ENCODE measurements at places on chromosomes 7 and 10.

- DNase-seq = no peak
Observed at GRCh38 chr7:105691082-105691679, 109.9 kb upstream of the EFCAB10 start.

DNA sequence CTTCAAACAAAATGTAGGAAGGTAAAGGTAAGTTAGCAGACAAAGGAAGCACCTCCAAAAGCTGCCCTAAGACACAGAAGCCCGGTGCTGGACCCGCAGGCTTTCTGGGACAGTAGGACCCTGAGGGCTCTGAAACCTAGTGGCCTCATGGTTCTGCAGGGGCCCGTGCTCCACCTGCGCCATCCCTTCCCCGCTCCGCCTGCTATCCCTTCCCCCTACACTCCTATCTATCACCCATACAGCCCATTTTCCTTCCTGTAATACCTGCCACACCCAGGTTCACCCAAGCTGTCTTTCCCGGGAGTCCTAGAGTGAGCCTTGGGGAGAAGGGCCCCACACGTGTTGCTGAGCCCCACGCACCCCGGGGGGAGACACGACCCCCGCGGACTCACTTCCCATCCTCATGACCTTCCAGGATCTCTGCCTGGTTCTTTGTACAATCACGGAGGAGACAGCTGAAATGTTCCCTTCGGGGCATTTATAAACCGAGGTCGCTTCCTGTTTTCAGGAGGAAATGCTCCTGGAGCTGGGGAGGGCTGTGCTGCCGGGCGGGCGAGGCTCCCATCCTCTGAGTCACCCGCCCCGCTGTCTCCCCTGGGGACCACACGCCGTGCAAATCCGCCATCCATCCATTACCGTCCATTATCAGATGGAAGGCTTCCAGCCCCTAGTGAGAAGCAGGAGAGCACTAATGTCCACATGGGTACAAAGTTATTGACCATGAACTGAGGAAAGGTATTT is 251.7 kb upstream of the PITRM1 start:
- DNase-seq = peak; percentile 56

DNA sequence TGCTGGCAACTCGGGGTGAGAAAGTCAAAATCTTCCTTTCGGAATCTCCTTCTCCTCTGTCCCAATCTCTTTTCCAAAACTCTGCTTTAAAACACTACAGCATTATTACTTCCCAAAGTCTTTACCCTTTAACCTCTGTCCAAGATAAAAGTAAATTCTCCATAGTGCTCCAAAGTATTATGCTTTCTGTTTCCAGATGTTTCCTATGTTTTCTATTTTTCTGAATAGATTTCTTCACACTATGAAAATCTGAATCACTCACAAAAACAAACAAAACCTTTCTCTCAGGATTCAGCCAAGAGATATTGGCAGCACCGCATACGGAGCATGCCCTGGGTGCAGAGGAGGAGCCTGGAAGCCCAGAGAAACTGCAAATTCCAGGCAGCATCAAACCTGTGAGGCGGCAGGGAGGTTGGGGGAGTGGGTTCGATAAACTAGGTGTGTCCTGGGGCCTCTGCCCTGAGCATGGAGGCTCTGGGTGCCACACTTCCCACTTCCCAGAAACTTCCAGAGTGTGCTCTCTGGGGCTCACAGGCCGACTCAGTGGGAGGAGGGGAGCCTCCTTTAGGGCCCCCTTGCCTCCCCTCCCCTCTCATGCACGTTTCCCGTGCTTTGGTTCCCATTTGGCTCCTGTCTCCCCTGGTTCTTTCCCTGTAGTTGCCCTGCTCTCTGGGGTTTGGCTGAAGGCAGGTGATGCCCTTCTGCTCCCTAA is 35.6 kb downstream of the VIPR2 start:
- DNase-seq = no peak

DNA sequence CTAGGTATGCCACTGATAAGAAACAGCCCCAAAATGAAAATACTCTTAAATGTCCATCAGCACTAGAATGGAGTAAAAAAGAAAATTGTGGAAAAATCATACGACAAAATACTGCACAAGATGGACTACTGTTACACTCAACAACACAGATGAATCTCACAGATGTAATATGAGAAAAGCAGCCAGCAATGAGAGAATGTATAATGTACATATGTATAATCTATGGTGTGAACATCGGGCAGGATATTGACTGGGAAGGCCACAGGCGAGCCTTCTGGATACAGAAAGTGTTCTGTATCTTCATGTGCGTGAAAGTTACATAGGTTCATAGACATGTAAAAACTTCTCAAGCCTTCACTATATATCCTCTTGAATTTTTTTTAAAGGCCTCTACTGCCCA is 212.6 kb downstream of the PARD3 start:
- DNase-seq = no peak

DNA sequence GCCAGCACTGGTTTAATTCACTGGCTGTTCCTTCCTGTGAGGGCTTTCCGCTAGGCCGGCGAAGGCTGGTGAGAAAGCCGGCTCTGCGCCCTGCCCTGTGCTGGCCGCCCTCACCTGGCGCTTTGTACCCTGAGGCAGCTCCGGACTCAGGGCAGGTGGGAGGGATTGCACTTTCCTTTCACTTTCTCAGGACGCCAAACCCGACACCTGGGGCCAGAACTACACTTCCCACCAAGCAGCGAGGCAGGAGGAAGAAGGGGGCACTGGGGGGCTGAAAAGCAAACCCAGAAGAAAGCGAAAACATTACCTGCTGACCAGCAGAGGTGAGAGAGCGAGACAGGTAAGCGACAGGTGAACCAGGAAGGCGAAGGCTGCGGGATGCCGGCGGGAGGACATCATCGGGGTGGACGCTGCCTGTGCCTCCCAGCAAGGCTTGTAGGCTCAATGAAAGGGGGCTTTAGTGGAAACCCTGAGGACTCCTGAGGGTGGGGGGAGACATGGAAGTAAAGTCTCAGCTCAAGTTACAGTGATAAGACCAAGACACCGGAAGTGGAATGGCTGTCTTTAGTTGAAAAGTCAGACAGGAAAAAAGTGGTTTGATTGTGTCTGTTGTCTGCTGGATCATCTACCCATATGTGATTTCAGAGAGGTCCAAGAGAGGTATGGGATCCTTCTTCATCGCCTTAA is at the start of gene RAB19:
TSS of gene RAB19 (plus strand) at position 181 of the 687 bp plus-strand sequence. CDS start 3,589 bp downstream, outside the sequence.
- peak; percentile 14 for DNase-seq

GRCh38 chr10:5574642-5575131 is 49.9 kb downstream of the CALML3 start:
- DNase-seq = no peak

DNA sequence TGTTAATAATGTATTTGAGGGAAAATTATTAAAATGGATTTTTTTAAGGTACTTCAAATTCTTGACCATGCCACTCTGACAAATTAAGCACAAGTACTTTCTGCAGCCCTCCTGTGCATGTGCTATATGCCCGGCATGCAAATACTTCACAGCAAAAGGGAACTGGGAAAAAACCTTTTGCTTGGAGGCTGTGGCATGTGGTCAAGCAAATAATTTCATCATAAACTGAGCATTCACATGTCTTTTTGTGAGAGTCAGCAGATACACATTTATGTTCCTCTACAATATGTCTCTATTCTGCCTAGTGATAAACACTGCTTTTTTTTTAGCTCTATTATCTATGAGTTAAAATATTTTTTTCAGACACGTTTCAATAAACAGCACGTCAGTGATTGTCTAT is 53.7 kb upstream of the SEMA3A start:
- no peak for DNase-seq

- no peak for DNase-seq
Observed at GRCh38 chr10:3399756-3400155, 227.2 kb upstream of the PITRM1 start.

DNA sequence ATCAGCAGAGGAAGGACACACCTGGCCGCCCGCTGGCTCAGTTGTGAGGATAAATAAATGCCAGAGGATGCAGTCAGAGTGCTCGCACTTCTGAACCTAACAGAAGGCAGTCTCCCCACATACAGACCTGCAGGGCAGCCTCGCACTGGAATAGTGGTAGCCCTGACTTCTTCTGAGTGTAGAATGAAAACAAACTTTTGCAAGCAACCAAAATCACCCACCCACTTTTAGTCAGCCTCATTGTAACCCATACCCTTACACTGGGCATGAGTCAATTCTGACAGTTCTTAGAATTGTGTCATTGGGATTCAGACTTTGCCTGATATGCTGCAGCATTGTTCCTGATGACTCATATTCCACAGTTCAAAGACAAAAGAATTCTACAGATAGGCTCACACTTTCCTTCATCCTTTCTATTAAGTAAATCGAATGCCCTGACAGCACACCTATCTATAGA is 167.0 kb upstream of the CDK1 start:
- no peak for DNase-seq

- DNase-seq = no peak
Observed at GRCh38 chr7:22150221-22150620, 204.5 kb upstream of the CDCA7L start.

DNA sequence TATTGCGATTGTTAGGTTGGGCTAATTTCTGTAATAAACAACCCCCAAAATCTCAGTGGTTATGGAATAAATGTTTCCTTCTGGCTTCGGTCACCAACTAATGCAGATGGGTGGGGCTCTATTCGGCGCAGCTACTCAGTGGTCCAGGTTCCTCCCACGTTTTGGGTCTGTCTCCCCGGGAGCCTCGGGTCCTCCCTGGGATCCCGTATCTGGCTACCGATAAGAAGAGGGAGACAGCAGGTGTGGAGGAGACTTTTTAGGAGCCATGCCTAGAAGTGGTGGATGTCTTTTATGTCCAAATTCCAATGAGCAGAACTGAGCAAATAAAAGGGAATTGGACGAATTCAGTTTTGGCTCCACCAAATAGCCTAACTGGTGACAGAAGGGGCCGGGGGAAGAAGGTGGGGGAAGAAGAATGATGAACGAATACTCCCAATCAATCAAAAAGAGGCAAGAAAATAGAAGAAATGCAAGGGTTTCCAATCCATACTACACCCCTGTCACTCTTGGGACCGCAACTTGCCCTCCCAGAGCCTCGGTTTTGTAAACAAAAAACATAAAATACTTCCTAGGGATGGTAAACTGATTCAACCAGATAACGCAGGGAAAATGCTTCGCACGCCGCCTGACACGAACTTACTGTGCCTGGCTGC is 498 bp upstream of the C10orf53 start:
- no peak for DNase-seq

DNA sequence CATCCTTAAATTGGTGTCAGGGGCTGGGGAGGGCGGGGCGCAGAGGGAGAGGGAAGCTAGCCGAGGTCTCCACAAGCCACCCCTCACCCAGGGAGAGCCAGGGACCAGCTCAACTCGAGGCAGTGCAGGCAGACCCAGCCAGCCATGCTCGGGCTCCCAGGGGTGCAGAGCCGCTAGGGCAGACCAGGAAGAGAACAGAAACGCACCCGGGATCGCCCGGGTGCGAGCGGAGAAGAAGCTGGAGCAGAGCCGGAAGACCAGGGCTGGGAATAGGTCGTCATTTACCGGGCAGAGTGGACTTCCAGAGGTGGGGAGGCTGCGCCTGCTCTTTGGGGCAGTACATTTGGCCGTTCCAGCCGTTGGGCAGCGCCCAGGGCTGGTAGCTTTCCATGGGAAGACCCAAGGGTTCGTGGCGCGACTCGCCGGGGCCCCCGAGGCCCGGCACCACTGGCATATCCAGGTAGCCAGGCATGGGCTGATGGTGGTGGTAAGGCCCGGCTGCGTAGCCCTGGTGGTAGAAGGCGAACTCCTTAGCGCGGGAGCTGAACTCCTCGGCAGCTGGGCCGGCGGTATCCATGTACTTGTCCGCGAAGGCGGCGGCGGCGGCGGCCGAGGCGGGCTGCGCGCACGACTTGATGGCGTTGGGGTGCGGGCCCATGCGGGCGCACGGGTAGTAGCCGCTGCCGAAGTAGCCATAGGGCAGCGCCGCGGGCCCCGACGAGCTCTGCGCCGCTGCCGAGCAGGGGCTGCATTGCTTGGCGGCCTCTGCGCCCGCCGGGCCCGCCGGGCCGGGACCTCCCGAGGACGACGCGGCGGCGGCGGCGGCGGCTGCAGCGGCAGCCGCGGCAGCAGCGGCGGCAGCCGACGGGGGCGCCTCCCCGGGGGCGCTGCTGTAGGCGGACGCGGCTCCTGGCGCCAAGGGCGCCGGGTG is 755 bp downstream of the HOXA13 start:
- DNase-seq = no peak

DNA sequence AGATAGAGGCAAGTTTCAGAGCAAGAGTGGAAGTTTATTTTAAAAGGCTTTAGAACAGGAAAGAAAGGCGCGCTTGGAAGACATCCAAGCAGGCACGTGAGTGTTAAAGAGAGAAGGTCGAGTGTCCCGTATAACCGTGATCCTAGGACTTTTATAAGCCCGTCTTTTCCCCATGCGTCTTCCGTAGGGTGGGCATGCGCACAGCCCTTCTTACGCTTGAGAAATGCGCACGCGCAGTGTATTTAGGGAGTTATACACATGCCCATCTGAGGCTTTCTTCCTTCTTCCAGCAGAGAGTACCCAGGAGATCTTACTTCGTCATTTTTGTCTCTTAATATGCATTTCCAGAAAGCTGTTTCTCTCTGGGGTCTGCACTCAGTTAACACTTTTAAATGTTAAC is 52.4 kb downstream of the CALD1 start:
- no peak for DNase-seq

DNA sequence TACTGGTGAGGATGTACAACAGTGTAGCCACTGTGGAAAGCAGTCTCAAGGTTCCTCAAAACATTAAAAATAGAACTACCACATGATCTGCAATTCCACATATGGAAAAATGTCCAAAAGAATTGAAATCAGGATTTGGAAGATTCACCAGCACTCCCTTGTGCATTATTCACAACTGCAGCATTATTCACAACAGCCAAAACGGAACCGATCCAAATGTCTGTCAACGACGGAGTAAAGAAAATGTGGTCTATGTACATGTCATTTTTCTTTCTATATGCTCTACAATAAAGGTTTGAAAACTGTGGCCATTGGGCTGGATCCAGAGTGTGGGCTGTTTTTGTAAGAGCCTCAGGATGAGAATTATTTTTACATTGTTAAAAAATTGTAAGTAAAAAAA is 1206.1 kb upstream of the CELF2 start:
- no peak for DNase-seq

DNA sequence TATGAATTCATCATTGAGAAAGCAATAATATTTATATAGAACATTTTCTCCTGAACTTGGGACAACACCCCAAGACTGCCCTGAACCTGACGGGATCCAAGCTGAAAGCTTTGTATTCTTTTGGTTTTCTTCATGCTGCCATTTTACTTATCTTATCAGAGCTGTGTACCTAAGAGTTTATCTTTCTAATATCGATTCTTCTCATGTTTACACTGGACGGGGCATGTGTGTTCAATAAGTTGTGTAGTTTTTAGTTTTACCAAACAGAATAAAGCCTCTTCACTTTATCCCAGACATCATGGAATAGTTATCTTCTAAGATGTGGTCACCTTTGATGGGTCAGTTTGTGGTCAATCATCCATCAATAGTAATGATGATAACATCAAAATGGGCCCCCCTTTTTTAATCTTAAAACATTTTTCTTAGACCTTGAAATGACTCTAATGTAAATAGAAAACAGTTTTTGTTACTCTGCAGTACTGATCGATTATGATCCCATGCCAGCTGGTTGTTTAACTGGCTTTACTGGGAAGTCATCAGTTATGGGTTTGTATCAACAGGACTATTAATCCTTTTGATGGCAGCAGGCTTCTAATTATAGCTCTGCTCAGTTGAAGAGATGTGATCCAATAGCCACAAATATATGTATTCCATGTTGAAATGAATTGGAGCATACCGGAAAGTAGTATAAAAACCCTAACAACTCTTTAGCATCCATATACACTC is 446.1 kb downstream of the KCNMA1 start:
- no peak for DNase-seq

All from NCI-H1436 (cell line).